ENCODE measurements at places on chromosomes 3 and 15.
A peak's percentile ranks its signal among the peaks of the same experiment; 100 is the strongest.

GRCh38 chr3:106326941-106327695, 458.3 kb upstream of the CBLB start:
- no peak for DNase-seq

GRCh38 chr15:85489773-85490493, 109.5 kb downstream of the AKAP13 start:
- DNase-seq, result no peak

DNA sequence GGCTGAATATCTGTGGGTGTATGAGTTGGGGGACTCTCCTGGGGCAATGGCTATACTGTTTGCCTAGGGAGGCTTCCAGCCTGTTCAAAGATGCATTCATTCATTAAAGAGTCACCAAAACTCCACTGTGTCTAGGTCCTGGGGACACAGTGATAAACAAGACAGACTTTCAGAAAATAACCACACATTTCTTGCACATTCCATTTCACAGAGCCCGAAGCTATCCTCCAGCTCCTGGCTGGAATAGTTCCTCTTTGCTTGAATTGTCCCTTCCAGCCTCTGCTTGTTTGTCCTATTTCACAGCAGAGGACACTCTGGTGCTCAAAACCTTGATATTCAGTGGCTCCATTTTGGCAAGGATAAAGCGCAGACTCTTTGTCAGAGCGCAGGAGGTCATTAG, 61.7 kb upstream of the ITGA11 start:
- no peak for DNase-seq

- no peak for DNase-seq
These were observed 8.9 kb upstream of the EOMES start for GRCh38 chr3:27730774-27731659.

- DNase-seq, result no peak
These were observed 335.8 kb upstream of the GOLIM4 start for GRCh38 chr3:168431491-168431890.

GRCh38 chr15:73941044-73941443, 14.8 kb downstream of the LOXL1 start:
- DNase-seq, result no peak

- DNase-seq, result no peak
These were observed 167.8 kb downstream of the TAFA4 start for GRCh38 chr3:68764554-68764953.

DNA sequence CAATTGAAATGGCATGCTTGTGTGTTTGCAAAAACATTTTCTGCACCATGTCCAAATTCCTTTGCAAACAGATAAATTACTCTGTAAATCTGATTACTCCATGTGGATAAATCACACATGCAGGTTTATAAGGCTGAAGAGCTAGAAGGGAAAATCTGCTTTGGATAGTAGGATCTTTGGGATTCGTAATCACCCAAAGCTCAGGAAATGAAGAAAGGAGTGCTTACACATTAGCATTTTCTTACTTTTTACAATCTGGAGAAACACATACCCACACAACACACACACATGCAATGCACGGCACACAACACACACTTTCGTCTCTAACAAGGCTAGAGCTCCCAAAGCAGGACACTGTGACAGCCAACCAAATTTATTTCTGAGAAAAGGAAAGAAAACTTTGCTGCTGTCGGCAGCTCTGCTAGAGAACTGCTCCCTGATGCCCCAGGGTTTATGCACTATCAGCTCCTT, 2.1 kb downstream of the LSAMP start:
- DNase-seq, result no peak

DNA sequence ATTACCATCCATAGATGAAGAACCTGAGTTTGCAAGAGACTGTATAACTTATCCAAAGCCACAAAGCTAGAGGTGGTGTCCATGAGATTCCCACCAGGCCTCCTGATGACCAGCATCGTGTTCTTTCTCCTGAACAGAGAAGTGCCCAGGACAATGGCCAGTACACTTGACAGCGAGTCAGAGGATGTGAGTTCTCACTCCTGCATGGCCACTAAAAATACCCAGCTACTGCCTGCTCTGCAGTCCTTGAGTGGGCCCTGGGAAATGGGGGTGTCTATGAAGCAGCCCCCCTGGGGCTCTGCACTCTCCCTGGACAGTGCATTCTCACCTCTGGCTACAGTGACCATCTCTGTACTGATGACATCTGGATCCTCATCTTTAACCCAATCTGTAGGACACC, 201.2 kb downstream of the RPLP1 start:
- DNase-seq, result no peak

DNA sequence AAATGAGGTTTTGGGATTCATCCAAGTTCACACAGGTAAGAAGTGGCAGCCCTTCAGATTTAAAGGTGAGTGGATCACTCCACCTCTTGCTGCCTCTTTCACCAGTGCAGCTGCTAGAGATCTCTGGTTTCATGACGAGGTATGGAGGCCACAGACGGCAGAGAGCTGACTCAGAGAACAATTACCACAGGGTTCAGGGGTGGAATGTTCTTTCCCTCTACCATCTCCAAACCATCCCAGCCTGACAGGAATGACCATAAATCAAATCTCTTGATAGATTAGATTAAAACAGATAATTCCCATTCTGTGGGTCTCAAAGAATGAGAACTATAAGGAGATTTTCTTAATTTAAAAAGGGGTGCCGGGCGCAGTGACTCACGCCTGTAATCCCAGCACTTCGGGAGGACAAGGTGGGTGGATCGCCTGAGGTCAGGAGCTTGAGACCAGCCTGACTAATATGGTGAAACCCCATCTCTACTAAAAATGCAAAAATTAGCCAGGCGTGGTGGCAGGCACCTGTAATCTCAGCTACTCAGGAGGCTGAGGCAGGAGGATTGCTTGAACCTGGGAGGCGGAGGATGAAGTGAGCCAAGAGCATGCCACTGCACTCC, 174.2 kb upstream of the ATP11B start:
- DNase-seq, result no peak

- DNase-seq, result no peak
These were observed 138.8 kb downstream of the SNRPN start for GRCh38 chr15:25093455-25094029.

- no peak for DNase-seq
These were observed 627 bp upstream of the FAM131A start for GRCh38 chr3:184336547-184337398.

DNA sequence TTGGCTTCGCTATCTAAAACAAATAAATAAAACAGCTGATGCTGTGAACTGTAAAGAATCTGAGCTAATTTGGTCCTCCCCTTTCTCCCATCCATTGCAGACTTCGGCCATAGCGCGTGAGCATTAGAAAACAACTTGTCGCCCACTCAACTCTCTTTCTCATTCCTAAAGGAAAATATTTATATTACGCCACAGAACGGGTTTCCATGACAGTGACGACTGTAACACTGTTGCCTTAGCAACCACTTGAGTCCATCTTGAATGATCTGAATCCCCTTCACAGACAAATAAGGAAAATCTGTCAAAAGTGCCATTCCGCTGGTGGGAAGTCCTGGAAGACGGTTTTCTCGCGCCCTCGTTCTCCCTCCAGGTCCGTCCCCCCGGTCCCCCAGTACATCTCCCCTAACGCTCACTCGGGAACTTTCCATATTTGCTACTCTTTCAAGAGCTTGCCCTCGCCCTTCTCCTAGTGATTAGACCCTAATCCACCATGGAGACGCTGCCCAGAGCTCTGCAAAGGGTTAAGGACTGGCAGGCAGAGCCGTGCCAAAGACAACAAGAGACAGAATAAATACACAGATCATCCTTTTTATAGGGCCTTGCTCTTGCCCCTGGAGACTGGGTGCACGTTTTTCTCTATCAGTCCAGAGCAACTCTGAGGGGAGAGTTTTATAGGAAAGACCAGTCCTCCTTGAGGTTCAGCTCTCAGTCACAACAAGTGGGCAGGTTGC, 50.5 kb downstream of the CRYGS start:
- peak; percentile 49 for DNase-seq

DNA sequence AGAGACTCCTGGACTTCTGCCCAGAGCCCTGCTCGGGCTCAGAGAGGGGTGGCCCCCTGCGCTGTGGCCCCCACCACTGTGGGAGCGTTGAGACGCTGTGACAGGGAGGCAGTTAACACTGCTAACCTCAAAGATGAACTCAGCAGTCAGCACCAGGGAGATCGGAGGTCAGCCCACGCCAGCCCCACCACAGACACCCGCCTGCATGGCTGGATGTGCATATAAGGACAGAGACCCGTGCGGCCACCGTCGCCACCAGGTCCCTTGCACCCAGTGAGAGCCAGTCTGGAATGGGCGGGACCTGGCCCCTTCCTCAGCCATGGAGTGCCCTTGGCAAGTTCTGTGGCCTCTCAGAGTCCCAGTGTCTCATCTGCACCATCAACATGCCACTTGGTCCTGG, 48.5 kb upstream of the FURIN start:
- DNase-seq, result no peak

GRCh38 chr3:123037015-123037375, 9.4 kb upstream of the SEMA5B start:
- DNase-seq, result no peak

DNA sequence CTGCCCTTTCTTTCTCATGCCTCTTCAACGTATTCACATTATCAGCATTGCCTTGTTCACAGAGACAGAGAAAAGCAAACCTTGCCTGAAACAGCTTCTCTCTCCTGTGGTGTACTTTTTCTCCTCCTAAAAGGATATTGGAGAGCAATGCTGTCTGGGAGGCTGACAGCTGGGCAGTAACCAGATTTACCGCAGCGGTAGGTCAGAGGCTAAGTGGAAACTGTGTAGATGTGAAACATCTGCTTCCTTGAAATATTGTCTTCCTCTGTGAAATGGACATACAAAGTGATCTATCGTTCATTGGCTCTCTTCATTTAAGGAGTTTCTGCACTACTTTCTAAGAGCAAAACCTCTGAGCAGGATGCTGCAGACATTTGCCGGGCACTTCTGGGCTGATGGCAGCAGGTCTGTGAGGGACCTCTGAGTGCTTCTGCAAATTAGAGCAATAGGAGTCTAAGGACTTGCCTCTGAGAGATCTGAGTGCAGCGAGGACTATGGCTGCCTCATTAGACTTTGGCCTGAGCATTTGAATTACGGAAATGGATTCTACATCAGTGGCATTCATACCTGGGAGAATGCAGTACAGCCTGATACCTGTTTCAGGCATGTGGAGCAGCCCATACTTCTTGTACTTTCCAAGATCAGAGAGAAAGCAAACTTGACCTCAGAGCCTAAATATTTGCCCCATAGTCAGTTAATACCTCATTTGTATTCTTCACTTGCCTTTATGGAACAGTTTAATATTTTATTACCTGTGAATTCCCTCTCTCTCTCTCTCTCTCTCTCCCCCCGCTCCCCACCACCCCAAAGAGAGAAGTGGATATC, 260.5 kb upstream of the TPRG1 start:
- no peak for DNase-seq

- DNase-seq, result peak; percentile 39
These were observed 83.6 kb upstream of the GSK3B start for GRCh38 chr3:120177707-120178306.

- DNase-seq, result no peak
These were observed 96.6 kb upstream of the CLSTN2 start for GRCh38 chr3:139838269-139838957.

DNA sequence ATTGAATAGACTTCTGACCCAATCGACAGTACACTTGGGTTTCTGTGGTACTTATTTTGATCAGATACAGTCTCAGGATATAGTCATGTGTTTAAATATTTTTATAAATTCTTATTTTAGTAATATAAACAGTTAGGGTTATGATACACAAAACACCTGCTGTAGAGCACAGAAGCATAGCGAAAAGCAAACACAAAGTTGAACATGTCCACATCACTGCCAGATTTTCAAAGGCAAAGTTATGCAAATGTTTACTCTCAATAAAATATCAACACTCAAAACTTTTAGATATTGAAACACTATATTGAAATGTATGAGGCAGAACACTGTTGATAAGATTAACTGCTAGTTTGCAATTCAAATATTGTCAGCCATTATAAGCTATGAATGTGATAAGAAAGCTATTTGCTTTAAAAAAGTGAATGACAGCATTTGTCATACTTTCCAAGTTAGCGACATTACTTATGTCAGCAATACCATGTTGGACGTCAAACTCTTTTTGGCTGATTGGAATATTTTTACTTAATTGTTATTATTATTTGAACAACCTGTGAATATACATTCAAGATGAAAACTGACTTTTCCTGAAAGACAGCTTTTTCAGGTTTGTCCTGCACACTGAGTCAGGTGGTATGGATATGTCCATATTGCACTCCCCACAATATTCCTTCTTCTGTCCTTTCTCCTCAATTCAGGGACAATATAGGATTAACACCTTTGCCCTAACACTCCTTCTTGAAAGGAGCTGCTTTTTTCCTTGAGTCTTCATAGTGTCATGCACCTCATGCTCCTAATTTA, 367.1 kb downstream of the EPHA3 start:
- DNase-seq, result no peak

DNA sequence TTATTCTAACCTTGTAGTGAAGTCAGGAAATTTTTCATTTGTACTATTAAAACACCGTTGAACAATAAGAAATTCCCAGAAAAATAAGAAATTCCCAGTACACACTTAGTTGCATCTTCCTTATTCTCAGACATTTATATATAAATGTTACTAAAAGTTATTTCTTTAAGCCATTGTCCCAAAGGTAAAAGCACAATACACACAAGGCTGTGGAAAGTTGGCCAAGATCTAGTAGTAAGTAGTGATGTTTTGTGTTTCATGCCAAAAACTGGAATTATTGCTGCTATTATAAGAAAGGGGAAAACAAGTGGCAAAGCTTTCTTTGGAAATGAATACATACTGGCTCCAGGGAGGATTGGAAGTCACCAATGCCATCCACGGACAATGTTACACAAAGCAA, 802.5 kb upstream of the DPPA4 start:
- no peak for DNase-seq

GRCh38 chr3:115086344-115086743, 60.7 kb downstream of the ZBTB20 start:
- DNase-seq, result no peak

GRCh38 chr3:4979428-4980228, at the start of gene BHLHE40:
Gene BHLHE40 (plus strand): TSS chr3:4979437. CDS start chr3:4979719, 282 bp downstream.
- DNase-seq, result no peak

DNA sequence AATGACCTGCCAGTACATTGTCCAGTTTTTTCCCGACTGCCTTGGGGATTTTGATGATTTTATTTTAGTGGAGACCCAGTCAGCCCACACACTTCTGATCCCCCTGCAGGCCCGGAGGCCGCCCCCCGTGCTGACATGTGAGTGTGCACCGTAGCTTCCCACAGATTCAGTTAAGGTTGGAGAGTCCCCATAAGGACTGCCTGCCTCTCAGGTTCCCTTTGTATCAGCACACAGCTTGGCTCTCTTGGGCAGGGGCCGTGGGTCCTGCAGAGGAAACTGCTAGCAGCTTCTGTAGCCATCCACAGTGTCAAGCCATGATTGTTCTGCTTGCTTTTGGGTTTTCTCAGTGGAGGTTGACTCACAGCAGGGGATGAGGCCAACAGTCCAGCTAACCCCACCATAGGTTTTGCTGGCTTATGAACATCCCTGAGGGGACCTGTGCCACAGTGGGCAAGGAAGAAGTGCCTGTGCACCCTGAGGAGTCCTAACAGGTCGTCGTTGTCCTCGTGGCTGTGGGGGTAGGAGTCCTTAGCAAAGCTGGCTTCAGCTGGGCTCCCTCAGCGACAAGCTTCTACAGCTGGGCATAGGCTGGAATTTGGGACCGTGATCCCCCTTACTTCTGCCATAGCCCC, 46.4 kb downstream of the DLEC1 start:
- DNase-seq, result no peak
